ENCODE measurements at places on chromosomes 1 and 21. TPM values are rescaled to one million over a fixed set of nuclear protein-coding genes. Genes with fewer than 3 reads are reported as not detected.

FCRLB gene
- 0.57 TPM for total RNA-seq

DNA sequence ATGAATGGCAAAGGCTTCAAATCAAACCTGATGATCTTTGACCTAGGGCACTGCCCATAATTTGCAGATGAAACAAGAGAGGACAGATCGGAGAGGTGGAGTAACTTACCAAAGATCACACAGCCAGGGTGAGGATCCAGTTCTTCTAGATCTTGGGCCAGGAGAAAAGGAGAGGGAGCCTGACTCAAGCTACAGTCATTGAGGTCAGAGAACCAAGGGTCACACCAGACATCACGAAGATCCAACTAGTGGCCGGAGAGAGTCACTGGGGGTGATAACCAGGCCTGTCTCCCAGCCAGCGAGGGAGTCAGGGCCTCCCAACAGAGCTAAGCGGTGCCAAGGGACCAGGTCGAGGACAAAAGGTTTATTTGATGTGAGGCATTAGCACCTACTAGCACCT is 115.0 kb downstream of the RIPK4 start:
- DNase-seq: no peak

LCE1A gene
- not detected for total RNA-seq

MRAP gene
- not detected for total RNA-seq

- DNase-seq: no peak
These were observed 18.3 kb upstream of the IL6R start for GRCh38 chr1:154386643-154387352.

GRCh38 chr1:79517470-79518224 is 511.1 kb upstream of the ADGRL4 start:
- DNase-seq: no peak

GRCh38 chr1:115164940-115165705 is 75.8 kb upstream of the TSPAN2 start:
- no peak for DNase-seq

OR2AK2 gene
- not detected for total RNA-seq

GRCh38 chr1:206739411-206740076 is 31.0 kb upstream of the IL19 start:
- peak; percentile 69 for DNase-seq

- DNase-seq: peak; percentile 91
These were observed 102.8 kb upstream of the C1orf21 start for GRCh38 chr1:184283999-184284398.

OR2T10 gene
- not detected for total RNA-seq

- DNase-seq: no peak
These were observed 12.9 kb downstream of the TOR3A start for GRCh38 chr1:179094818-179095217.

LCE3E gene
- not detected for total RNA-seq

DNA sequence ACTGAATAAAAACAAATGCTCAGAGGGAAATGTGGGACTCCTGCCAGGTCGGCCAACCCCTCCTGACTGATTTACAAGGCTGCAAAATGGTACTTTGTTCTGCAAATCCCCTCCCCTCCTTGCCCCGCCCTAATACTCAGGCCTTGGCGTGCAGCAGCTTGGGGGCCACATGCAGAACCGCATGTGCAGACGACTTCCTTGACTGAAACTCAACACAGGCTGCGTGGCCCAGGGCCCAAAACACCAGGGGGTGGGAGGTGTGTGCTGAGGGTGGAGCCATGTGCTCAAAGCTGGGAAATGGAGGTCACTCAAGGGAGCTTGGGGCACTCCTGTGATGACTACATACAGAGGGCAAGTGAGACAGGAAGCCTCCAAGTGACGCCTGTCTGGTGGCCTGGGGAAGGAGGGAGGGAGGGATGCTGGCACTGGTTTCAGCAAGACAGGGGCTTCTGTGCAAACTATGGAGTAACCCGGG is 87.2 kb downstream of the MRPL37 start:
- DNase-seq: peak; percentile 75

FMO3 gene
- total RNA-seq: 0.62 TPM

- no peak for DNase-seq
These were observed 25.7 kb upstream of the PEX10 start for GRCh38 chr1:2438038-2438437.

DNA sequence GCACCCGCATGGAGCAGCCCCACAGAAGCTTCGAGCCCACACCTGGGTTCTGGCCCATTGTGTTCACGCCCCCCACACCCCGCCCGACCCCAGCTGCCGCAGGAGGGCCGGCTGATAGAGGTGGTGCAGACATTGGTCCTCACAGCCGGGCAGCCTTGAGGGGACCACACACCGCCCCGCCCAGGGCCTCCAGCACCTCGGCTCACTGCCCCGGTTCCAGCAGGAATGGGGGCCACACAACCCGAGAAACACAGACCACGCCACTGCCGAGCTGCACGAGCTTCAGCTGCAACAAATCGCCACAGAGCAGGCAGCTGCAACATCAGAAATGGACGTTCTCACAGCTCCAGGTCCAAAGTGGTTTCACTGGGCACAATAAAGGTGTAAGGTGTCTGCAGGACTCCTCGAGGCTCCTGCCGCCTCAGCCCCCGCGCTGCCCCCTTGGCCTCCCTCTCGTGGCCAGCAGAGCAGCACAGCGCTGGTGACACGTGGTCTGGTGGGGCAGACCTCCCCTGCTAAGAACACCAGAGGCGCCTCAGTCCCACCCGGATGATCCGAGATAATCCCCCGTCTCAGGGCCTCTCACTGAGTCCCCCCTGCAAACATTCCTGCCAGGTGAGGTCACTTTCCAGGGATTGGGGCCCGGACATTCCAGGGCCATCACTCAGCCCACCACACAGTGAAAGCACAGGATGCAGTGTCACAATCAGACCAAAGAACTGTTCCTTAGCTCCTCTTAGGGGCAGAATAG is 62.3 kb upstream of the ADARB1 start:
- DNase-seq: peak; percentile 89

DNA sequence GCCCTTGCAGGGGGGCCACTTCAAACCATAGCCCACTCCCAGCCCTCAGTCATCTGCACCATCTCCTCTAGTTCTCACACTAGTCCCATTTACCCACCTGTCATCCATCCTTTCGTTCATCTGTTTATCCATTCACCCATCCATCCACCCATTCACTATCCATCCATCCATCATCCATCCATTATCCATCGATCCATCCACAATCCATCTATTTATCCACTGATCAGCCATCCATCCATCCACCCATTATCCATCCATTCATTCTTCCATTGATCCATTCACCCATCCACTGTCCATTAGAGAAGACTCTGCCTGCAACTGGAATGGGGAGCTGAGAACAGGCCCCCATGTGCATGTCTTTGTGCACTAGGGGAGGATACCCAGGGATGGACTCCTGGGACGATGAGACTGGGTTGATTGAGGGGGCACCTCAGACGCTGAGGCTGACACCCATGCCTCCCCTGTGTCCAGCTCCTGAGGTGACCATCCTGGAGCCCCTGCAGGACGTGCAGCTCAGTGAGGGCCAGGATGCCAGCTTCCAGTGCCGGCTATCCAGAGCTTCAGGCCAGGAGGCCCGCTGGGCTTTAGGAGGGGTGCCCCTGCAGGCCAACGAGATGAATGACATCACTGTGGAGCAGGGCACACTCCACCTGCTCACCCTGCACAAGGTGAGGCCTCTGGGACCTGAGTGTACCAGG is 97.9 kb downstream of the TRIM11 start:
- DNase-seq: no peak

RIPPLY3 gene
- not detected for total RNA-seq

DNA sequence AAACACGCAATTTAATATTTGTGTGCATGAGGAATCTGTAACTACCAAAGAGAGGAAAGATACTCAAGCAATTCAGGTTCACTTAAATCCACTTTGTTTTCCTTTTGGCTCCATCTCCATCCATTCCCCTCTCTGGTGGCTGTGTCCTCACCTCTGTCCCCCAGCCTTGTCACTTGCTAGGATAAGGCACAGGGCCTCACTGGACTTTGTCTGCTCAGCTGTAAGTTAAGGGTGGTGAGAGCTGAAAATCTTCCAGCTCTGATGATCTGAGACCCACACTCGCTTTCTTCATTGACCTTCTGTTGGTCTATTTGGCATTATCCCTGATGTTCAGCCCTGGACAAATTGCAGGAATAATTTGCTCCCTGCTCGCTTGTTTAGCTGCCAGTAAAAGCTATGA is 56.5 kb downstream of the RHOU start:
- no peak for DNase-seq

IQGAP3 gene
- 0.52 TPM for total RNA-seq

- DNase-seq: peak; percentile 17
These were observed 17.9 kb upstream of the DYRK1A start for GRCh38 chr21:37348664-37349063.

GRCh38 chr1:7610106-7610731 is 160.9 kb upstream of the VAMP3 start:
- DNase-seq: no peak

DMRTA2 gene
- total RNA-seq: 0.43 TPM

DNA sequence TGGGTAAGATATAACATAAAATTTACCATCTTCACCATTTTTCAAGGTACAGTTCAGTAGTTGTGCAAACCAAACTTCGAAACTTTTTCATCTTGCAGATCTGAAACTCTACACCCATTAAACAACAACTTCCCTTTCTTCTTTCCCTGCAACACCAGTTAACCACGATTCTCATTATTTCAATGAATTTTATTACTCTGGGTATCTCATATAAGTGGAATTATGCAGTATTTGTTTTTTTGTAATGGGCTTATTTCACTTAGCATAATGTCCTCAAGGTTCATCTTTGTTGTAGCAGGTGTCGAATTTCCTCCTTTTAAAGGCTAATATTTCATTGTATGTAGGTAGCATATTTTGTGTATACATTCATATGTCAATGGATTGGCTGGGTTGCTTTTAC is 146.1 kb downstream of the SPATA46 start:
- no peak for DNase-seq

GRCh38 chr1:21258331-21259134 is 31.7 kb downstream of the ECE1 start:
- no peak for DNase-seq

DNA sequence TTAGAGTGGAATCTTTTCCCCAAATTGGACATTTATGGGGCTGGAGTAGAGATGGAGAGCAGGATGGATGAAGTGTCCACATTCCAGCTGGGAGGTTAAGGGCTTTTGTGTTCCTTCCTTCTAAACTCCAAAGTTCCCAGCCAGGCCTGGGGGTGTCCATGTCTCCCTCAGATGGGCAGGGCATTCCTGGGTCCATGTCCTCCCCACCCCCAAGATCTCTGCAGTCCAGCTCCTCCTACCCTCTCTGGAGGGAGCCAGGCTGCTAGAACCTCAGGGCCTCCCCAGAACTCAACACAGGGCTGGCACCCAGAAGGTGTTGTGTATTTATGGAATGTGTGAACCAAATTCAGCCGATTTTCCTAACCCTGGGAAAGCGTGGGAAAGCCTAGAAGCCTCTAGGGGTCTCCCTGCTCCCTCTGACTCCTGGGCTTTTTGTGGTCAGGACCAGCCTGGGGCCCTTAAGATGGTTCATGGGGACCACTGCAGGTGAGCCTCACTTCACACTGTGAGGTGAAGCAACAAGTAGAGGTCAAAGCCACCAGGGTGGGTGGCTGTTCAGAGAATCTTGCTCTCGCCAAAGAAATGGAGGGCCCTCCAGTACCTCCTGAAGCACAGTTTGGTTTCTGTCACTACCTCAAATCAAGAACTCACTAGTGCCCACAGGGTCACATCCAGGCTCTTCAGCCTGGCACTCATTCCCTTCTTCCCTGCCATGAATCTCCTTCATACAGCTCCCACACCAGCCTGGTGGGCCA is 54.8 kb downstream of the GLIS1 start:
- no peak for DNase-seq

GRCh38 chr1:46536527-46536926 is 14.9 kb downstream of the KNCN start:
- no peak for DNase-seq

GRCh38 chr1:5936126-5936525 is 56.1 kb downstream of the NPHP4 start:
- no peak for DNase-seq

GRCh38 chr21:15772654-15773053 is 42.9 kb downstream of the USP25 start:
- no peak for DNase-seq

DNA sequence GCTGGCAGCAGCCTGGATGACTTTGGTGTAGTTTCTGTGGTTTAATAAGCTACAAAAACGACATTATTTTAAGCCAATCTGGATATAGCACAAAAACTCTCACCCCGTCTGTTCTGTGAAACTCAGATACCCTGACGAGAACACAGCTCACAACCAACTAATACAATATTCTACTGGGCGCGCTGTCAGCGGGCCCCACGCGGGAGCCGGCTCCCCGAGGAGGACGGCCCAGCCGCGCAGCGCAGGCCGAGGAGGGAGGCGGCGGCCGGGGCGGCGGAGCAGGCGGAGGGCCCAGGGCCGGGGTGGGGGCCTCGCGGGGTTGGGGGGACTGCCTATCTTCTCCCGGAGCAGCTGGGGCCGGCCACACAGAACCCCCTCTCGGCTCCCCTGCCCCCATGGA is 87.2 kb upstream of the POU3F1 start:
- no peak for DNase-seq

DNA sequence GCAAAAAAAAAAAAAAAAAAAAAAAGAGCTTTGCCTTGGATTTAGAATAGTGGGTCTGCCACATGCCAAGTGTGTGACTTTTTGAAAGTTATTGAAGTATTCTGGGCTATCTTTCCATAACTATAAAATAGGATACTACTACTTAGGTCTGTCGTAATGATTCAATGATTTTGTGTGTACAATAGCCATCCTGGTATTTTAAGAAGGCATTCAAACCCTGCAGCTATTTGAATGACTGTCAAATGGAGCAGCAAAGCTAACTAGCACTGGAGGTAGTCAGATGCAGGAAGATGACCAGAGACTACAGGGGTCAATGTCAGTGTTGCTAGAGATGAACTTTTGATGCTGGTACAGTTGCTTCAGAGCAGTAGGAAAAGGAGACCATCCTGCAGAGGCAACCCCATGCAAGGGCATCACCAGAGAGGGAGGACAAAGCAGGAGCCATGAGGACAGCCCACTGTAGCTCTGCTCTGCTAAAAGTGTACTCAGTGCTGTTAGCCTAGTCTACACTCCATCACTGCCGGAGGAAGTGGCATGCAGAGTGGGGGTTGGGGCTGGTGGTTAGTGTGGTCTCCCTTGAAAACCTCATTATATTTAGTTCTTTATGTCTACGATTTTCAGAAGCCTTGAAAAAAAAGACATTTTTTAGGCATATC is 29.0 kb downstream of the DUSP10 start:
- DNase-seq: peak; percentile 34

Measured in myocyte (in vitro differentiated cells).